ENCODE measurements at places on chromosomes 7 and 10.

DNA sequence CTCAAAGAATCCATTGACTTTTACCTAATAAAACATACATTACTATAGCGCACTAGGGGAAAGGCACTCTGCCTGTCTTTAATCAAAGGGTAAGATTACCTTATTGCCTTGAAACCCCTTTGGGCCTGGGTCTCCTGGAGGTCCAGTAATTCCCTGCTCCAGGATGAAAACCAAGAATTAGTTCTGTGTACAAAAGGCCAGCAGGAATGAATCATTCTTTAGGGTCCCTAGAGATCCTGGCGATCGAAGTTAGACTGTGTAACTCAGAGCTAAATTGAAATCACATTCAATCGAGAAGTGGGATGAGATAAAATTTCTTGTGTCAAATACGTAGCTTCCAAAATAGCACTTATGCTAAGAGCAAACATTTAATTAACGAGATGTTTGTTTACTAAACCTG lies 29.8 kb downstream of the COL28A1 start:
- no peak for DNase-seq

DNA sequence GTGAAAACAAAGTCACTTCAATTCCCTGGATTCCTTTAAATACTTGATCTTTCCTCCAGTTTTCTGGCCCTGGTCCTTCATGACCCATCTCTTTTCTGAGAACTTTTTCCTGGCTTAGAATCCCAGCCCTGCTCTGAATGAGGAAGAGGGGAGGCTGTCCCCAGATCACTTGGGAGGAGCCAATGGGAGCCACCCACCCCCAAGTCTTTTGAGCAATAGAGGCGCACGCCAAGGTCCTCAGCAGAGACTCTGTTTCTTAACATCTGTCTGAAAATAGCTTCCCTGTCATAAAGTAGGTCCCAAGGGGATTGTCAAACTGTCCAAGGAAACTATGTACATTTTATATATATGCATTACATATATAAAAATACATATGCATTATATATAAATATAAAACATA lies 126.8 kb downstream of the ADRA2A start:
- no peak for DNase-seq

GRCh38 chr7:41463770-41464470 lies 239.0 kb downstream of the INHBA start:
- no peak for DNase-seq

GRCh38 chr7:82167558-82168314 lies 275.8 kb downstream of the CACNA2D1 start:
- no peak for DNase-seq

DNA sequence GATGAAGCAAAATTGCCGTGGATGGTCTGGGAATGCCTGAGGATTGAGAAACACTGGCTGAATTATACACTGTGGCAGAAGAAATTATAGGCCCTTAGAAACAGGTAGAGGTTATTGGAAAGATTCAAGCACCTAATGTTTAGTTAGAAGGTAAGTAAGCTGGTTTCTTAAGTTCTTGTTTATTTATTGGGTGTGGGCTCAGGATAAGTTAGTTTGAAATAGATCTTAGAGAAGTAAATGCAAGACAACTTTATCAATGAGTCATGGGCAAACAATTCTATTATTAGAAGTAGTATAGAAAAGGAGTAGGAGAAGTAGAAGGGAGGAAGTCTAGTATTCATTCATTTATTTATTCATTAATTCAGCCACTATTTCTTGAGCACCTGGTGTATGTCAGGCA lies 96.5 kb downstream of the KAT6B start:
- no peak for DNase-seq

DNA sequence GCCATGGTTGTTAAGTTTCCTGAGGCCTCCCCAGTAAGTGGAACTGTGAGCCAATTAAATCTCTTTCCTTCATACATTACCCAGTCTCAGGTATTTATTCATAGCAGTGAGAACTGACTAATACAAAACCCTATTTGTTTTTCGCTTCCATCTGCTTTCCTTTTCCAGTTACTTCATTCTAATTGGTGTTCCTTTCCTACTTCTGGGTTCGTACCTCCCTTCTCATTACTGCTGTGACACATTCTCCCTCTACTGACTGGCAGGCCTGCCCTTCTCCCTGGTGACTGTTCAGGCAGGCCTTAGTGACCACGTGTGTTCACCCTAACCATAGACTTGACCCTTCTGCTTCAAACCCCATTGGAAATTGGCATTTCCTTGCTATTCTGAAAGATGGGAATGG lies 37.7 kb downstream of the MTURN start:
- no peak for DNase-seq

- no peak for DNase-seq
Observed at GRCh38 chr10:130246113-130246512, 109.9 kb downstream of the GLRX3 start.

DNA sequence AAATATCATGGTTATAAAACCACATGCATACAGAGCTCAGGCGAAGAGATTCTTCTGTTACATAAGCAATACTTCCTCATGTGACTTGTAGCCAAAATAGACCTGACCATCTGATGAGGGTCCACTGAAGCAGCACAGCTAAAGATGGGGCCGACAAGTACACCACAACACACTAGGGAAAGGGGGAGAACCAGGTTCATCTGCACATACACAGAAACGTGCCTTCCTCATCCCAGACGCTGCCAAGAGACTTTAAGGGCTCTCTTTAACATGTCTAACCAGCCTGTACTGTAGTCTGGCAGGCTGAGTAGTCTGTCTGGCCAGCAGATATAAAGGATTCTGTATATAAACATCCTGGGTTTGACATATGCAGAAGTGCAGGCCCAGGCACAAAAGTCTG lies 30.3 kb downstream of the ERCC6 start:
- peak; percentile 9 for DNase-seq

GRCh38 chr10:24579906-24580305 lies 143.8 kb downstream of the ARHGAP21 start:
- no peak for DNase-seq

DNA sequence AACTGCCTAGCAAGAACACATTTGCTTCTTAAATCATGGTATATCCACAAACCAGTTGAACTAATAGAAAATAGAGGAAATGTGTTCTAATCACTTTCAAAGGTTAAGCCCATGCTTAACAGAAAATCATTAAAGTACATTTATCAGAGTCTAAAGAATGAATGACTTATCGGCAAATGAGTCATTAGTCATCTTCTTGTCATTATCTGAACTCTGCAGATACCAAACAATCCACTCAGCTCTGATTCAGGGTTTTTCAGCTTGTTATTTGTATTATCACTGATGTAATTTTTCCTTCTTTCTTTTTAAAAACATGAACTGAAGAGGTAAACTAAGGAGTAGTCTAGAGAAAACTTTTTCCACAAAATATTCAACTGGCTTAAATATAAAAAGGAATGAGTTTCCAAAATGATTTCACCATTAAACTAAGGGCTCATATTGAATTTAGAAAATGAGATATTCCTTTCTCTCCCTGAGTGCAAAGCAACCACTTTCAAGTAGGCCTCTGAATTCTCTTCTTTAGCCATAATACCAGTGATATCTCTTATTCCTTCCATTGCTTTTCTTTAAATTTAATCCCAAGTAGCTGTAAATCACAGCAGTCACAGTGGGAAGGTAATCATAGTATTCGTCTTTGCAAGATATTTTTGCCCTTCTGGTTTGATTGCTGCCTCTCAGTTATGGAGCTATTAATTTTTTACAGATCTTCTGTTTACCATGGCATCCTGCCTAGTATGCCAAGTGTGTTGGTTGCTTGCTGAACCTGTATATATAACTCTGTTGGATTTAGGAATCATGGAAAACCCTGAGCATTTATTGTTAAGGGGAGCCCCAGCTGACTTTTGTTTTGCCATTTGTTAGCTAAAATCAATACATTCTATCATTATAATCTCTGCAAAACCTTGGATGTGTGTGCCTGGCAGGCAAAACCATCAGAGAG lies 125.1 kb downstream of the THSD7A start:
- DNase-seq = peak; percentile 0

GRCh38 chr10:24645784-24646183 lies 77.9 kb downstream of the ARHGAP21 start:
- peak; percentile 27 for DNase-seq

DNA sequence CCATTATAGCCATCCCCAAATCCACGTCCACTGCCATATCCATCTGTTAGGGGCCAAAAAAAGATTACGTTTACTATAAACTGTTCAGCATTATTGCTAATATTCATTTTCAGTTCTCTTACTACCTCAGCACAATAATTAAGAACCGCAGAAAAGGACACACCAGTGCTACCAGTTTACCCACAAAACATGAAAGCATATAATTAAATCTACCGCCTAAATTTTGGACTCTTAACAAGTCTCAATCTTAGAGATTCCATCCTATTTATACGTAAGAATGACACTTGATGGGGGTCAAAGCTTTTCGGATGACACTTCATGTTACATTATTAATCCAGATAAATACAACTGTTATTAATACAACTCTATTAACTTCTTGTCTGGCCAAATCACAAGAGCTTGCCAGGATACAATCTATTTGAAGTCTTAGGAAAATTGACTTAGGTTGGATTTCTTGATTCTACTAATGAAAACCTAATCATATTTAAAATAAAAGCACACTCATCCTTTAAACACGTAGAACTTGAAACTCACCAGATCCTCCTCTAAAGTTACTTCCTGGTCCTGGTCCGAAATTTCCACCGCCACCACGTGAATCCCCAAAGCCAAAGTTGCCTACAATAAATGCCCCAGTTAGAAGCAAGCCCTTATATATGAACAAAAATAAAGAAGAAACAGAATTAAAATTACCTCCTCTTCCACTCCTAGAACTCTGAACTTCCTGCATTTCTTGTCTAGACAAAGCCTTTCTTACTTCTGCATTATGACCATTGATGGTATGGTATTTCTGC lies 4.5 kb downstream of the HNRNPA2B1 start:
- no peak for DNase-seq

DNA sequence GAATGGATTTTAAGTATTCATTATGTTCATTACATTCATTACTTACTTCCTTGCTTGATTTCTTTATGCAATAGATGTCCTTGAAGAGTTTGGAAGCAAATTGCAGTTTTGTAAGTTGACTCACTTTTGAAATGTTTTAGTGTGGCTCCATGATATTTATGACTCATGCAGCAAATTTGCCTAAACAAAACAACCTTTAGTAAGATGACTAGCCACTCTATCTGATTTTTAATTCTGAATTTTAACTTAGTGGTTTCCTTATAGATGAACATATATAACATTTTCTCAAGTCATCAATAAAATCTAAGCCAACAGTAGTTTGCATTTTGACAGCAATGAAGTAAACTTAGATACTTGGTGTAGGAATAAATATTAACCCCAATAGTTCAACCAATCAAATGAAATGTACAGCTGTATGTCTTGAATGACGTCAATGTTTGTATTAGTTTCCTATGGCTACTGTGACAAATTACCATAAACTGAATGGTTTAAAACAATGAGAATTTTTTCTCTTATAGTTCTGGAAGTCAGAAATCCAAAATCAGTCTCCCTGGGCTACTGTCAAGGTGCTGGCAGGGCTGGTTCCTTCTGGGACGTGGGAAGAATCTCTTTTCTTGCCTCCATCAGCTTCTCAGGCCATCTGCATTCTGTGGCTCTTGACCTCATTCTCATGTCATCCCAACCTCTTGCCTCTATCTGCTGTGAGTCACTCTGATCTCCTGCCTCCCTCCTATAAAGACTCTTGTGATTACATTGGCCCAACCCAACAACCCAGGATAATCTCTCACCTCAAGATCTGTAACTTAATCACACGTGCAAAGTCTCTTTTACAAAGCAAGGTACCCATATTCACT lies 73.4 kb downstream of the AHR start:
- DNase-seq = no peak

DNA sequence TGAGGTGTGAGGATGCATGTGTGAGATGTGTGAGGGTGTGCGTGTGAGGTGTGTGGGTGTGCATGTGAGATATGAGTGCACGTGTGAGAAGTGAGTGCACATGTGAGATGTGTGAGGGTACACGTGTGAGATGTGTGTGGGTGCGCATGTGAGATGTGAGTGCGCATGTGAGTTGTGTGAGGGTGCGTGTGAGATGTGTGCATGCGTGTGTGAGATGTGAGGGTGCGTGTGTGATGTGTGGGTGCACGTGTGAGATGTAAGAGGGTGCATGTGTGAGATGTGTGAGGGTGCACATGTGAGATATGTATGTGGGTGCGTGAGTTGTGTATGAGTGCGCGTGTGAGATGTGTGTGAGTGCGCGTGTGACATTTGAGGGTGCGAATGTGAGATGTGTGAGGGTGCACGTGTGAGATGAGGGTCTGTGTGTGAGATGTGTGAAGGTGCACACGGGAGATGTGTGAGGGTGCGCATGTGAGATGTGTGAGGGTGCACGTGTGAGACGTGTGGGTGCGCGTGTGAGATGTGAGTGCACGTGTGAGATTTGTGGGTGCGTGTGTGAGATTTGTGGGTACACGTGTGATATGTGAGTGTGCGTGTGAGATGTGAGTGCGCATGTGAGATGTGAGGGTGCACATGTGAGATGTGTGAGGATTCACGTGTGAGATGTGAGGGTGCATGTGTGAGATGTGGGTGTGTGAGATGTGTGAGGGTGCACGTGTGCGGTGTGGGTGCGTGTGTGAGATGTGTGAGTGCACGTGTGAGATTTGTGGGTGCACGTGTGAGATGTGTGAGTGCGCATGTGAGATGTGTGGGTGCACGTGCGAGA lies 30.5 kb downstream of the PPIF start:
- DNase-seq = no peak

DNA sequence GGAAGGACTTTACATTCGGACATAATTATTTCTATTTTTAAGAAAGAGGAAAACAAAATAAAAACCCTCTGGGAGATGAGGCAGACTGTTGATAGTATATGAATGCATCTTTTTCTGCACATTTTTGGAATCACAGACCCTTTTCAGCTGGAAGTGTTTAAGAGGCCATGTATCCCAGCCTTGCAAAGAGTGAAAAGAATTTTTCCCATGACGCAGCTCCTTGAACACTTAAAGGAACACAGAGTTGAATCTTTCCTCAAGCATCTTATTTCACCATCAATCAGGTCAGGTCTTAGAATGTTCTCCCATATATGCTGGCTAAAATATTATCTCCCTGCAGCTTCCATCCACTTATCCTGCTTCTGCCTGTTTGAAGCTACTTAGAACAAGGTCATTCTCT lies 45.9 kb upstream of the PAPSS2 start:
- DNase-seq = no peak

DNA sequence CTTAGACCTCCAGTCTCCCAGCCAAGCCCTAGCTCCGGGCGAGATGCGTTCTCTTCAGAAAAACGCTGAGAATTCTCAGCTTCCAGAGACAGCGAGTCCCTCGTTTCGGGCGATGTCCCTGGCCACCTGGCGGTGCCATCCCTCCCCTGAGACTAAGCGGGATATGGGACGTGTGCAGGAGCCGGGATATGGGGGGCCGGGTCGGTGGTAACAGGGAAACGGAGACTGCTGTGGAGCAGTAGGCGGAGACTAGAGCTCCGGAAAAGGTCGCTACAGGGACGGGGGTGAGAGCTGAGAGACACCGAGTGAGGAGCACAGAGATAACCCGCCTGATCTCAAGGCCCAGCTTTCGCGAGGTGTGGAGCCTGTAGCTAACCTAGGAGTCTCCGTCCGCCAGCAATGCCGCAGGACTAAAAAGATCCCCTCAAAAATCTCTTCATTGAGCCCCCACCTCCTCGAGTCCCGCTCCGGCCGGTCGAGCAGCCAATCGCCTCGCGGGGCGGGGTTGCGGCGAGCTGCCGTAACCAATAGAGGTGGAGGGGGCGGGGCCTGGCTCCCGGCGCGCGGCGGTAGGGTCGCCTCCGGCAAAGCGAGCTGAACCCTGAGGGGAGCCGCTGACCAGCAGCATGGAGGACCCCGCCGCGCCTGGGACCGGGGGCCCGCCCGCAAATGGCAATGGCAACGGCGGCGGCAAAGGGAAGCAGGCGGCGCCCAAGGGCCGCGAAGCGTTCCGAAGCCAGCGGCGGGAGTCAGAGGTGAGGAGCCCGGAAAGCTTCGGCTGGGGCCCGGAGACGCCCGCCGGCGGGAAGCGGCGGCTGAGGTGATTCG lies at the start of gene STRIP2:
Gene STRIP2, plus strand, starts transcription at position 586 of the 828 bp plus-strand sequence. Its CDS starts 41 bp downstream, at position 627.
- DNase-seq = peak; percentile 96

GRCh38 chr7:23410446-23411183 lies 59.7 kb downstream of the IGF2BP3 start:
- no peak for DNase-seq

Measured in hematopoietic multipotent progenitor cell treated with erythropoietin and hydrocortisone succinate and interleukin-3 and kit ligand, for 4 days (in vitro differentiated cells).